Thyroid gland (tissue), 4 donors: ENCODE measurements at places on chromosomes 5 and 9. TPM values are rescaled to one million over a fixed set of nuclear protein-coding genes. Genes with fewer than 3 reads are reported as not detected.

Gene LCN1
- not detected for total RNA-seq

Gene PDLIM4
- 19.1 TPM for total RNA-seq

- H3K4me3 ChIP-seq, result no peak overlapping the region
- no peak overlapping the region for H3K27ac ChIP-seq
- H3K27me3 ChIP-seq, result no peaks in the 10 kb centered on the region
- peaks cover 7% of the 10 kb centered on the region for H3K4me1 ChIP-seq
- no peaks in the 10 kb centered on the region for H3K36me3 ChIP-seq
Measured at GRCh38 chr5:143056339-143056704, 286.1 kb downstream of the ARHGAP26 start.

GRCh38 chr9:19216466-19216865 lies 14.0 kb upstream of the DENND4C start:
- H3K4me3 ChIP-seq, result no peak overlapping the region
- no peaks in the 10 kb centered on the region for H3K36me3 ChIP-seq
- H3K27me3 ChIP-seq, result no peaks in the 10 kb centered on the region
- no peak for DNase-seq
- no peaks in the 10 kb centered on the region for H3K4me1 ChIP-seq

Gene WHRN
- total RNA-seq, result 13.0 TPM

GRCh38 chr9:3698076-3698475 lies 172.3 kb upstream of the RFX3 start:
- no peaks in the 10 kb centered on the region for H3K27me3 ChIP-seq
- peaks cover 27% of the 10 kb centered on the region for H3K4me1 ChIP-seq
- H3K36me3 ChIP-seq, result no peaks in the 10 kb centered on the region

Gene C5orf58
- total RNA-seq, result not detected

GRCh38 chr9:134548185-134548584 lies 93.4 kb upstream of the COL5A1 start:
- no peaks in the 10 kb centered on the region for H3K36me3 ChIP-seq
- no peak overlapping the region for H3K4me3 ChIP-seq
- H3K27me3 ChIP-seq, result no peaks in the 10 kb centered on the region

DNA sequence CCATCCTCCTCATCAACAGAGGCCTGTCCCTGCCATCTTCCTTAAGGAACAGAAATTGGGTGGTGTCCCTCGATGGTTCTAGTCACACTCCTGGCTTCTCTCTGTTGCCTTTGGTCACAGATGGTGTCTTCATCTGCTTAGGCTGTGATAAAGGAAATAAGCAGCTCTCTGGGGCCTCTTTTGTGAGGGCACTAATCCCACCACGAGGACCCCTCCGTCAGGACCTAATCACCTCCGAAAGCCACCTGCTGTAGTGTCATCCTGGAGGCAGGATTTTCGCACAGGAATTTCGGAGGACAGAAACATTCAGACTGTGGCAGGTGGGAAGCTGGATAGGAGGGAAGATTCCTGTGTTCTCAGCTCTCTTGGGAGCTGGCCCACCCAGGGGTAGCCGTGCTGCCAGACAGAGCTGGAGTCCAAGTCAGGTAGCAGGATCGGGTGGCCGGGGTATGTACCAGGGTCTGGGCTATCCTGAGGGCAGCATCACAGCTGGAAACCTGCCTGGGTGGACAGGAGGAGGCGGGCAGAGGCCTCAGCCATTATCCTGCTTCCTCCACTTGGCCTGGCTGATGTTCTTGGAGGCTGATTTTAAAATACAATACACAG lies 59.5 kb downstream of the ANKRD33B start:
- H3K4me1 ChIP-seq, result no peaks in the 10 kb centered on the region
- no peaks in the 10 kb centered on the region for H3K36me3 ChIP-seq
- no peak overlapping the region for H3K4me3 ChIP-seq
- H3K27me3 ChIP-seq, result no peaks in the 10 kb centered on the region
- DNase-seq, result no peak

Gene TCF7
- total RNA-seq, result 7.4 TPM

DNA sequence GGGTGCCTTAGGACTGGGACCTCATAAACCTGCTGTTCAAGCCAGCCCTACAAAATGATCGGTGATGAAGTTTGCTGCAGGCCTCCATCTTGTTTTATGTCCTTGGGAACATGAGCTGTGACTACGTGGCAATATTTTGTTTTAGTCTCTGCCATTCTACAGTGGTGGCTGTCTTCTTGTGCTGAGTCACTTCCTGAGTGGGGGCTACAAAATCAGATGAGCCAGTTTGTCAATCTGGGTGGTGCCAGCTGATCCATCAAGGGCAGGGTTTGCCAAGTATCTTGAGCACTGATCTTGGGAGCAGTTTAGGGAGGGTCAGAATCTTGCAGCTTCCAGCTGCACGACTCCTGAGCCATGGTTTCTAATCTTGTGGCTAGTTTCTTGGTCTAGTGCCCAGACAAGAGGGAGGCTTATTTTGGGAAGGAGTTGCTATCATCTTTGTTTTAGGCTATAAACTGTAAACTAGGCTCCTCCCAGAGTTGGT lies 94.7 kb downstream of the YTHDC2 start:
- no peak overlapping the region for H3K4me3 ChIP-seq
- H3K27ac ChIP-seq, result no peak overlapping the region
- no peaks in the 10 kb centered on the region for H3K36me3 ChIP-seq
- H3K27me3 ChIP-seq, result no peaks in the 10 kb centered on the region
- no peak for DNase-seq
- H3K4me1 ChIP-seq, result no peaks in the 10 kb centered on the region

DNA sequence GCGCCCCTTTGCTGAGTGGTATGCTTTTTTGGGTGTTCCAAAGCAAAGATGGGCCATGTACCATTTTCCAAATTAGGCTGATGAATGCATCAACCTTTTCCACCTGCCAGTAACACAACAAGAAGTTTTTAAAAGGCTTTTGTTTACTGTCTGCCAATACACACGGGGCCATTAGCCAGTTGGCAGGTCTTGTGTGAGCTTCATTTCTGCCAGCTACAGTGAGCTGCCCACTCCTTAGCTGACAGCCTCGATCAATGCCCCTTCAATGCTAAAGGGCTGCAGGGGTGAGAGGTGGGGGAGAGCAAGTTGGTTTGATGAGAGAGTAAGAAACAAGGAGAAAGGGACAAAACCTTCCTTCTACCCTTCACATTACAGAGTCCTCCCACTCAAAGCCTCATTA lies 128.7 kb downstream of the C5orf15 start:
- peaks cover 6% of the 10 kb centered on the region for H3K4me1 ChIP-seq
- no peak overlapping the region for H3K27ac ChIP-seq
- no peaks in the 10 kb centered on the region for H3K27me3 ChIP-seq
- H3K4me3 ChIP-seq, result no peak overlapping the region
- DNase-seq, result no peak

Gene CD14
- 26.7 TPM for total RNA-seq

- no peak overlapping the region for H3K4me3 ChIP-seq
- DNase-seq, result no peak
- H3K27me3 ChIP-seq, result no peaks in the 10 kb centered on the region
- H3K4me1 ChIP-seq, result no peaks in the 10 kb centered on the region
- H3K36me3 ChIP-seq, result no peaks in the 10 kb centered on the region
- no peak overlapping the region for H3K27ac ChIP-seq
Measured at GRCh38 chr5:37696190-37697021, 143.4 kb downstream of the GDNF start.
